Amniotic stem cell (primary cell): ENCODE measurements at places on chromosomes 11 and 22.
A peak's percentile ranks its signal among the peaks of the same experiment; 100 is the strongest.

- DNase-seq = no peak
Measured at GRCh38 chr11:111416231-111416960, 37.3 kb upstream of the POU2AF1 start.

GRCh38 chr11:112526699-112527416 is 266.2 kb upstream of the PLET1 start:
- no peak for DNase-seq

GRCh38 chr11:93852242-93852641 is 1.8 kb upstream of the VSTM5 start:
- no peak for DNase-seq

DNA sequence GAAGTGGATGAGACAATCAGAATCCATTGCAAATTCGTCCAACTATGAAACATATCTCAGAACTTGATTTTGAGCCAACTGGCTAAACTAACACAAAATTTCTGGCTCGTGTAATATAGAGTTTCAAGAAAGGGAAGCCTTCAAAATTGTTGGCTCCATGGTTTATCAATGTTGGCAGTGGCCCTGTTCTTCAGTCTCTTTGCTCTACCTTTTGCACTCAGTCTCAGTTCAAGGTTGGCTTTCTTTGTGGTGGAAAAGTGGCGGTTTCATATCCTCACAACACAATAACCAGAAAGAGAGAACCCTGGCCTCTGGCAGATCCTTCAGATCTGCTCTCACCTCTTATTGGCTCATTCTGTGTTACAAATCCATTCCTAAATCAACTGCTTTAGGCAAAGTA is 473.8 kb upstream of the API5 start:
- no peak for DNase-seq

DNA sequence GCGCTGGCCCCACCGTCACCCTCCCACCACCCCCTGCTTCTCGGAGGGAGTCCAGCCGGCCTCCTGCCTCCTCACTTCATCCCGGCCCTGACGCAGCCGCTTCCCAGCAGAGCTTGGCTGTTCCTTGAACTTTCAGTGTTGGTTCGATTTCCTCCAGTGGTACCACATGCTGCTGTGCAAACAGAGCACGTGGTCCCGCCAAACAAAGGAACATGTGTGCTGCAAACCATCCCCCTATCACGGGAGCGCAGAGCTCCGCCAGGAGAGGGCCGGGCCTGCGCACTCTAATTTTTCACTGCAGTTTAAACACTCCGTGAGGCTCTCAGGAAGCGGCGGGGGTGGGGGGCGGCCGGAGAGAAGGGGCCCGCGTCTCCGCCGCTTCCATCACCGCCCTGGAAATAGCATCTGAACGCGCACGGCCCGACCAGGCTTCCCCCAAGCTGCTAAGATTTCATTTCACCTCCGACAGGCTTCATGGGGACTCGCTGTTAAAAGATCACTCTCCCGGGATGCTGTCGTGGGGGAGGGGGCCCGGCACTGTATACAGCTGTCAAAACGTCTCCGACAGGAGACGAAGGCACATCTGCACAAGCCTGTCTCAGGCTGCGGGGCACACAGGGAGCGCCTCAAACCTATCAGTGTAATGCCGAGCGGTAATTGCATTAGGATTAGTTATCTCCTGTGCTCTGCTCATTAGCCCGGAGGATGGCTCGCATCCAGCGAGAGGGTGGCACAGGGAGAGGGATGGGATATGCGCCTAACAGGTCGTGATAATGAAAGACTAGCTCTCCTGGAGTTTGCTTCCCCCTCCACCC is 269.9 kb upstream of the SORL1-AS1 start:
- peak; percentile 42 for DNase-seq

DNA sequence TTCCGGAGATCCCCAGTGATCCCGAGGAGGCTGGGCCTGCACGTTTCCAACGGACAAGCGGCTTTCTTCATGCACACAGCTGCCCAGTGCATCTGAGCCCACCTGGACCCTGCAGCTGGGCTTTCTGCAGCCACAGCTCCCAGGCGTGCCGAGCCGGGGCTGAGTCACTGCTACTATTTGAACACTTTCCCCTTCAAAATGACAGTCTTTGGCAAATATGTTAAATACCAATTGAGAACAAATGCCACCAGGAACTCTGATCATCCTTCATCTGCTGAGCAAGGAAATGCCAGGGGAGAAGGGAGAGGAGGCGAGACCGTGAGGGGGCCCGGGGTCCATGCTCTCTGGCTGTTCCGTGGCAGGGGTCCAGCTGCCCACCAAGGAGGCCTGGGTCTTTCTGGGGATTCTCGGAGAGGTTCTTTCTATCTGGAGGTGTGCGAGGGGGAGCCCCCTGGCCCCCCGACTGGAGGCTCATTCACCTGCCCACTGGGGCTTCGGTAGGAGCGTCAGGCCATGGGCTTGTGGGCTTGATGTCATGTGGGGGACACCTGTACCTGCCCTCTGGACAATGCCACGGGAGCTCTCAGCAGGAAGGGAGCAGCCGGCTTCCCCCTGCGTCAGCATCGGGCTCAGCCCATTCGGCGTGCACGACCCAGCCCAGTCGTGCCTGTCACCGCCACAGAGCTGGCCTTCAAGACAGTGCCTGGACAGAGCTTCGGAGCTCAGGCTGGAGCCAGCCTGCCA is 159.6 kb downstream of the CTTN start:
- no peak for DNase-seq
